IPS DF 6.9 (cell line): ENCODE measurements at places on chromosomes 16 and 17.

GRCh38 chr17:72705905-72706395 is 386.5 kb downstream of the SLC39A11 start:
- DNase-seq, result no peak

DNA sequence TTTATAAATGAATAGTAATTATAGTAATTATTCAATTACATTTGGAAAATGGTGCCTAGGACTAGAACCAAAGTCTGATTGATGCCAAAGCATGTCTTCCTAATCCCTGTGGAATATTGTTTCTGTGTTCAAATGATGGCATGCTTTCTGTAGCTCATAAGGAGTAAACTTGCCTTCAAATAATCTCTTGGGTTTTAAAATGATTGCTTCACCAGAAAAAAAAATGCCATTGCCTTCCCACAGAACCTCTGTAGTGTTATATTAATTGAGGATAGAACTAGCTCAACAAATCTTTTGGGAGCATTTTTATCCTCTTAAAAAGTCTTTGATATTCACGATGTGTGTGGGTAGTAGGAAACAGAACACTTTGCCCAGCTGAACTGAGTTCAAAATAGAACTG is 7.7 kb upstream of the TMEM100 start:
- no peak for DNase-seq

- DNase-seq, result no peak
These were observed 1.4 kb downstream of the MSL1 start for GRCh38 chr17:40122999-40123810.

- DNase-seq, result no peak
These were observed 202.3 kb upstream of the RPL38 start for GRCh38 chr17:74001145-74001544.

GRCh38 chr17:81923302-81924260 is 4.0 kb downstream of the MAFG start:
- DNase-seq, result no peak

GRCh38 chr16:22425036-22425801 is 50.8 kb upstream of the CDR2 start:
- DNase-seq, result no peak

- DNase-seq, result no peak
These were observed 37.8 kb downstream of the BCO1 start for GRCh38 chr16:81276323-81276722.

GRCh38 chr17:17446666-17447155 is 30.1 kb upstream of the MED9 start:
- DNase-seq, result no peak

DNA sequence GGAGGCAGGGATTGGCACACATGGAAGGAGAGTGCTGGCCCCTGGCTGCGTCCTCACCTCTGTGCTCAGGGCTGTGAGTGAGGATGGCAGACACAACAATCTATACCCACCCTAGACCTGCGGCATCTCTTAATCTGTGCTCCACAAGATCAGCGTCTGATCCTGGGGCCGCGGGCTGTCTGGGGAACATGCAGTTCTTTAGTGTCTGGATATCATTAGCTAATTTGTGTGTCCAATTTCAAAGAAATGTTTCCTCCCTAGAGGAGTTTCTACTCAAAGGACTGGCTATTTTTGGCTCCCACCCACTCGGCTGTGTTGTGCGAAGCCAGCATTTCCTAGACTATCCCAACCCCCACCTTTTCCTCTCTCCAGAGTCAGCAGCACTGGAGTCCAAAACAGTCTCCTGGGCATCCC is 93.8 kb downstream of the GRIN2A start:
- DNase-seq, result no peak

DNA sequence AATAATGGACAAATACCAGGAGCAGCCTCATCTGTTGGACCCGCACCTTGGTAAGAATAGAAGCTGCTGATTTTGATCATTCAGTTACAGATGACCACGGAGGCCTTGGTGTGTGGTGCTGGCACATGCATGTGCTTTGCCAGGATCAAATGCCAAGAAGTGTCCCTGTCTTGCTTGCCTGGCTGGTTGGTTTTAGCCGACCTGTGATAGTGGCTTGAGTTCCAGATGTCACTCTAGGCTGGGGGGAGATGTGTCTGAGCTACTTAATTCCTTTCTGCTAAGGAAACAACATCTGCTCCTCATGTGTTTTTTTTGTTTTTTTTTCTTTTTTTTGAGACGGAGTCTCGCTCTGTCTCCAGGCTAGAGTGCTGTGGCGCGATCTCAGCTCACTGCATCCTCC is 4.3 kb downstream of the TBCD start:
- no peak for DNase-seq

DNA sequence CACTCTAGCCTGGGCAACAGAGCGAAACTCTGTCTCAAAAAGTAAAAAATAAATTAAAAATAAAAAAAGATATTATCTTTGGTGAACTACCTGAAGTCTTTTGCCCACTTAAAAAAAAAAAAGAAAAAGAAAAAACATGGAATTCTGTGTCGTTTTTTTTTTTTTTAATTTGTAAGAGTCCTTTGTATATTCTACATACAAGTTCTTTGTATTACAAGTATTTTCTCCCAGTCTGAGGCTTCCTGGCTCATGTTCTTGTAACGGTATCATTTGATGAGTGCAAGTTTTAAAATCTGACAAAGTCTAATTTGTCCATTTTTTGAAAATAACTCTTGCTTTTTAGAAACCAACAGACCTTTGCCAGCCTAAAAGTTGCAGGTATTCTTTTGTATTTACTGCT is 12.2 kb upstream of the CBX2 start:
- no peak for DNase-seq

- DNase-seq, result no peak
These were observed 46.3 kb downstream of the PEMT start for GRCh38 chr17:17545031-17545820.

DNA sequence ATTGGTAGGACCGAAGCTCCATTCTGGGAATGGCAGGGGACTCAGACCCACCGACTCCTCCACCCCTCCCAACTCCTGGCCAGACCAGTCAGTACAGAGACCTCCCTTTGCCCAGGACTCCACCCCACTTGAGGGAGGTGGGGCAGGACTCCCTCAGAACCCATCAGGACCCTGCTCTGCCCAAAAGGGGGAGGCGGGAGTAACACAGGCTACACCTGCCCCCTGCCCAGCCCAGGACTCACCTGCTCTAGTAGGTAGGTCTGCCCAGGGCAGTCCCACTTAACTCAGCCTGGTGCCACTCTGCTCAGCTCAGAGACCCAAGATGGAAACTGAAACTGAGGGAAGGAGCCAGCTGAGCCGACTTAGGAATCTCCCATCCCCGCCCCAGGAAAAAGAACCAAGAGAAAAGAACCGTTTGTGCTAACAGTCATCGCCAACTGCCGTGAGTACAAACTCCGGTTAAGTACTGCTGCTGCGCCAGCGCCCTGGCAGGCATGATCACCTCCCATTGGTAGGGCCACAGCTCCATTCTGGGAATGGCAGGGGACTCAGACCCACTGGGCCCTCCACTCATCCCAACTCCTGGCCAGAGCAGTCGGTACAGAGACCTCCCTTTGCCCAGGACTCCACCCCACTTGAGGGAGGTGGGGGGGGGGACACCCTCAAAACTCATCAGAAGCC is 503 bp downstream of the DHX58 start:
- DNase-seq, result no peak

DNA sequence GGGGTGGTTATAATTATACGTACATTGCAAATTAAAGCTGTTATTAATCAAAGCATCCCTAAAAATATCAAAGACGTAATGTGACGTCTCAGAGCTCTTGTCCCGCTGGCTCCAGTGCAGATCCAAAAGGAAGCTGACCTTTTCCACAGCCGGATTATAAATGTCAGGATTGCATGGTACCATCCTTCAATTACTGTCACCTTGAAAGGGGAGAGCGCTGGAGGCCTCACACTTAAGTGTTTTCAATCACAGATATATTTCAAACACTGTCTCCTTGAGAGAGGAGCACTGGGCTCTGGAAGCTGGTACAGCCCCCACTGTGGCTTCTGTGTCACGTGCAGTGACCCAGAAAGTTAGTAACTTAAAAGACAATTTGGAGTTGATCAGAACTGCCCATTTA is 94.2 kb downstream of the AIPL1 start:
- DNase-seq, result no peak

DNA sequence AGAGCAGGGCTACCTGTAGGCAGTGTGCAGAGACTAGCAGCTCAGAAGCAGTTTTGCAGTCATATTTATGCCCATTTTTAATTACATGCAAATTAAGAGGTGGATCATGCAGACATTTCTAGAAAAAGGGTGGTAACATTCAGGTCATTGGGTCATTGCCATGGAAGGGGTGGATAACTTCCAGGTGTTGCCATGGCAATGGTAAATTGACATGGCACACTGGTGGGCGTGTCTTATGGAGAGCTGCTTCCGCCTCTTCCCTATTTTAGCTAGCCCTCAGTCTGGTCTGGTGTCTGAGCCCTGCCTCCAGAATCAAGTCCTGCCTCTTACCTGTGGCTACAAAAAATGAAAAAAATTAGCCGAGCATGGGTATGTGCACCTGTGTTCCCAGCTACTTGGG is 2.8 kb upstream of the DNAI2 start:
- no peak for DNase-seq
